ENCODE measurements at places on chromosomes 7 and 10. TPM values are rescaled to one million over a fixed set of nuclear protein-coding genes. Genes with fewer than 3 reads are reported as not detected.

GRCh38 chr10:20616056-20616671 lies 280.9 kb downstream of the NEBL start:
- no peak for DNase-seq

GRCh38 chr7:72326365-72326764 lies 85.8 kb downstream of the CALN1 start:
- no peak for DNase-seq

- DNase-seq, result no peak
Measured at GRCh38 chr10:125515571-125515970, 167.4 kb downstream of the TEX36 start.

- DNase-seq, result no peak
Measured at GRCh38 chr7:115038158-115038557, 116.3 kb downstream of the MDFIC start.

DNA sequence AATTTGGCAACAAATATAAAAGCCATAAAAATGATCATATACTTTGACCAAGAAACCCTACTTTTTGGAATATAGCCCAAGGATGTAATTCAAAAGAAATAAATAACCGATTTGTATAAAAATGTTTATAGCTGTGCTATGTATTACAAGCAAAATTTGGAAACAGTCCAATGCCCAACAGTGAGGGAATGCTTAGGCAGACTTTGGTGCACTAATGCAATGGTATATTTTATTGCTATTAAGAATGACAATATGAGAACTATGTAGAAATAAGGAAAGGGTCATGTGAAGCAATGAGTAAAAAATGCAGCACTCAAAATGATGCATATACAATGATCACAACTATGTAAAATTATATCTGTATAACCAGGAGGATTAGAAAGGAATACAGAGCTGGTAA lies 273.8 kb upstream of the HPS1 start:
- no peak for DNase-seq

DNA sequence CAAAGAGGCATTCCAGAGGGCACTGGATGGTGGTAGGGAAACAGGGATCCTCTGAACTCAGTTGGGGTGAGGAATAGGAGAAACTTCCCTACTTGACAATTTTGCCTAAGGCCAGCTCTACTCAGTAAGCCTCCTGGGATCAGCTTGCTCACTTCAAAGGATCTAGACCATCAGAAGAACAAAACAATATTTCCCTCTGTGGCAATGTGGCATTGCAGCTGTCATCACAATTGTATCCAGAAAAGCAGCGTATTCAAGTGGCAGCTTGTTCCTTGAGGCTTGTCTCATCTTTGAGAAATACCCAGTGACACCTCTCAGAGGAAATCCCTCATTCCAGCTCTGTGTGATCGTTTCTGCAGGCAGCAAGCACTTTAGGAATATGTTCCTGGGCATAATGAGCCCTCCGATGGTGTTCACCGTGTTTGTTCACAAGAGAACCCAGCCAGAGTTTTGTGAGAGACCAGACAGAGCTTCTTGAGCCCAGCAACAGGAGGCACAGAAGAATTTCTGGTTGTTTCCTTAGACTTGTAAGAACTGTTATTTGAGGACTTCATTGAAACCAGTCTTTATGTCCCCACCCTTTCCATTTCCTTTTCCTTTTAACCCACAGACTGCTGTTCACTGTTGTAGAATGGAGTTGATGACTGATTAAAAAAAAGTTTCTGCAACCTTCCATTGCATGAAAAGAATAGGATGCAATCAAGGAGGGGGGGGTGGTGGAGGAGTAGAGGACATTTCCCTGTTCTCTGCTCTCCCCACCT lies 747.3 kb downstream of the LRMDA start:
- DNase-seq, result no peak

- DNase-seq, result no peak
Measured at GRCh38 chr7:77351539-77352004, 64.6 kb downstream of the GSAP start.

GRCh38 chr10:67521546-67521945 lies 174.4 kb downstream of the CTNNA3 start:
- DNase-seq, result no peak

DNA sequence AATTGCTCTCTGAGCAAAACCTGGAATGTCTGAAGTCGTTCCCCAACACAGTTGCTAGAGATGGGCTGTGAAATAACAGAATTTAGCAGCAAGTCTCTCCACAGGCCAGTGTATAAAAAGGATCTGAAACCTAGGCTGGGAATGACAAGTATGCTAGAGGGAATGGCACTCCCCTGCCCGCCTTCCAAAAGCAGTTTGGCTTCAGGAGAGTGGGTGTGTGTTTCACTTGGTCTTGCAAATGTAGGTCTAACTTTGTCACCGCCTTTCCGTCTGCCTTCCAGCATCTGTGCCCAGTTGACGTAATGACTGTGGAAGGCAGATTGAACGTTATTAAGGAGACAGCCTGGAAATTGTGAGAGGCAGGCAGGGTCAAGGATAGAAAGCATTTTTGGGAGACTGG lies 18.0 kb upstream of the MTURN start:
- no peak for DNase-seq

- no peak for DNase-seq
Measured at GRCh38 chr10:120741396-120741795, 109.8 kb upstream of the WDR11 start.

DNA sequence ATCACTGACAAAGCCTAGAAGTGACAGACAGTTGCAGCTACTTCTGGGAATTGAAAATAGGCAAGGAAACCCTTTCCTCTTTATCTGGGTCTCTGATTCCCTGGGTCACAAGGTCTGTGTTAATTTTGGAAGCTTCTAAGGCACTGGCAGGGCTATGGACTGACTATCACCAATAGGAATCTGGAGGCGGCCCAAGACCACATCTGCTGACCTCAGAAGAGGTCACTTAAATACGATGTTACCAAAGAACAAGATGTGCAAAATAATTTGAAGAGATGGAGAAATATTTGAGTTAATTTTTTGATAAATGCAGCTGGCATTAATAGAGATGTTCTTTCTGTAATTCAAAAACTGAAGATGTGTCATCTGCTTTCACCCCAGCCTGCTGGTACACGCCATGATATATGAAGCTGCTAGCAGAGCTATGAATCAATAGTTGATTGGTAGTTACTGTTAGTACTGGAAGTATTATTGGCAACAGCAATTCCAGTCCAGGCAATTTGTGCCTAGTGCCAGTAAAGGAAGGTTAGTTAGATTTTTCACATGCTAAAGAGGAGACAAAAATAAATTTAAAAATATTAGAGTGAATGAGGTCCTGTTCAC lies 5.5 kb upstream of the STEAP4 start:
- DNase-seq, result no peak

DNA sequence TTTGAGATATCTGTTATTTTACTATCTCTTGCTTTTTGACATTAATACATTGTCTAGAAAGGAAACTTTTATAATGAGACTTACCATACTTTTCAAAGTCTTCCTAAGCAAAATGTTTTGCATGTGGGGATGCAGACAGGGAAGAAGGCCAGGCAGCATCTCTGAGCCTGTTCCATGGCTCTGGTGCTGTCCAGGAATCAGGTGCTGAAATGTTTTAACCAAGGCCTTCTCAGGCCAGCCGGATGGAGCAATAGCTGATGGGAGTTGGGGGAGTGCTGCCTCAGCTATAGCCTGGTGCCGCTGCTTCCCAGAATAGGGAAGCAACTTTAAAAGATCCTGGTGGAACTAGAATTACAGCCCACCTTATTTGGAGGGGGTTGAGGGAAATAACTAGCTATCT lies 38.5 kb downstream of the CRTAC1 start:
- DNase-seq, result no peak

DNA sequence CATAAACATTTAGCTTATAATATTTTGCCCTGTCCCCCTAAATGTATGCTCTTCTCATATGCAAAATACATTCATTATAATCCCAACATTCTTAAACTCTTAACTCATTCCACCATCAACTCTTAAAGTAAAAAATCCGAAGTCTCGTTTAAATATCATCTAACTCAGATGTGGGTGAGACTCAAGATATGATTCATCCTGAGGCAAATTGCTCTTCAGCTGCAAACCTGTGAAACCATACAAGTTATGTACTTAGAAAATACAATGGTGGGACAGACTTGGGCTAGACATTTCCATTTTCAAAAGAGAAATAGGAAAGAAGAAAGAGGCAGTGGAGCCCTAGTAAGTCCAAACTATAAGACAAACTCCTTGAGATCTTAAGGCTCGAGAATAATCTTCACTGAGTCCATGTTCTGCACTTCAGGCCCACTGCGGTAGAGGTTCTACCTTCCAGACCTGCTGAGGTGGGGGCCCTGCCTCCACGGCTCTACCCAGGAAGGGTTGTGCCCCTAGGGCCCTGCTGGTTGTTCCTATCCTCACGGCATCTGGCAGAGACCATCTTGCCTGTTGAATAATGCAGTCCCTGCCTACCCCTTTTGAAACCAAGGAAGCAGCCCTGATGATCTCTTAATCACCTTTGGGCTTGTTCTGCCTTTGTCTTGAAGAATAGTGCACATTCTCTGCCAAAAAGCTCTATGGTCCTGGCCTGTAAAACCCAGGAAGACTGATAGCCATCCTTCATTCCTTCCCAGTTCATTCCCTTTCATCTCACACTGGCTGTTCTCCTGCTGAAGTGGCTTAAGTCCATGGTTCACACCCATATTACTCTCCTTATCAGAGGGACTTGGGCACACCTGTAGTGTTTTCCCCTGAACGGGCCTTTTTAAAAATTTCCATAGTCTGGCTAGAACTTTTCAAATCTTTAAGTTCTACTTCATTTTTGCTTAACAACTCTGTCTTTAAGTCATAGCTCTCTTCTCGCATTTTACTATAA lies 37.3 kb downstream of the INPP5F start:
- DNase-seq, result no peak

DNA sequence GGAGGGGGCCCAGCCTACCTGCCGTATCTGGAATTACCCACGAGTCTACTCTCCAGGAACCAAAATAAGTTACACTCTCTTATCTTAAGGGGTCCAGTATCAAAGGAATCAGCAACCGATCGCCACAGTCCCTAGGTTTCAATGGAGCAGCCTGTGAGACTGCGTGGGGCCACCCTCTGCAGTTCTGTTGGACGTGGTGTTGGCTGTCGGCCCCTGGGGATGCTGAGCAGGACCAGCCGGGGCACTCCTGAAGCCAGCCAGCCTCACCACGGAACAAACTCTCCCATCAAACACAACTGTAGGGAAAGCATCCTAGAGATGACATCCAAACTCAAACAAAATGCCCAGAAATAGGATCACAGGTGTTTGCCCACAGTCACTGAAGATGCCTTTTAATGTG lies 25.5 kb upstream of the ABLIM1 start:
- DNase-seq, result no peak

DNA sequence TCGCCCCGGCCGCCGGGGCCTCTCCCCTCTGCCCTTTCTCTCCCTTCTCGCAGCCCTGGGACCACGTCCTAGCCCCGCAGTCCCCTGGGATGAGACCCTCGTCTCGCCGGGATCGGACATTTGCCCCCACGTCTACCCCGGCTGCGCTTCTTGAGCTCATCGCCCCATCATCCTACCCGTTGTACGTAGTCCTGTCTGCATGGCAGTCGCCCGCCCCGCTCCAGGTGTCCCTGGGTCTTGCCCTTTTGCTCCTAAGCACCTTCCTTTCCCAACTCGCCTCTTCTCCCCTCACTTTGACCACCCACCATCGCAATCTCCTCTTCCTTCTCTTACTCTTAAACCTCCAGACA lies 582 bp downstream of the TPST1 start:
- no peak for DNase-seq

GRCh38 chr7:49563693-49564378 lies 209.6 kb upstream of the VWC2 start:
- no peak for DNase-seq

DNA sequence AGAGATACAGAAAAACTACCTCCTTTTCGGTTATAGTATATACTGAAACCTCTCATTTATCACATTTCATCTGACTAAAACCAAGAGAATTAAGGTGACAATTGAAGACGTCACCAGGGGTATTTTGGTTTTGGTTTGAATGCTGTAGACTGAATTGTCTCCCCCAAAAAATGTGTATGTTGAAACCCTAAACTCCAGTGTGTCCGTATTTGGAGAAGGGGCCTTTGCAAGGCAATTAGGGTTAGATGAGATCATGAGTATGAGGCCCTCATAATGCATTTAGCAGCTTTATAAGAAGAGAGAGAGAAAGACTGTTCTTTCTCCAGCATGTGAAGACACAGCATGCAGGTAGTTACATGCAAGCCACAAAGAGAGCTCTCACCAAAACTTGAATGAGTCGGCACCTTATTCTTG lies 59.5 kb downstream of the CACNA2D1 start:
- DNase-seq, result no peak

DNA sequence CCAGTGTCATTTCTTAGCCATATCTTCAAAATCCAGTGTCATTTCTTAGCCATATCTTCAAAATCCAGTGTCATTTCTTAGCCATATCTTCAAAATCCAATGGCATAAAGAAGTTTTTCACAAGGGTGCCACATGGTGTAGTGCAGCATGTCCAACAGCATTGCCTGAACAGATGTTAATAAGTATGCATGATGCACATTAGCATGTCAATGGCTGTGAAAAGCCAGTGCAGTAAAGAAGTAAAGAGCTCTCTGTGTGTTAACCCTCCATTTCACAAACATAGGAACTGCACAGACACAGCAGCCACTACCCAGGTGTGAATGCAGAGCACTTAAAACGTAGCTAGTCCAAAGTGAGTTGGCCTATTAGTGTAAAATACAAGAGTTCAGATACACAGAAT lies 89.8 kb downstream of the GNAI1 start:
- no peak for DNase-seq

Gene ELN
- 25.9 TPM for total RNA-seq

Gene TMEM248
- 119 TPM for total RNA-seq

Gene EGR2
- 9.2 TPM for total RNA-seq

Gene ADAM12
- 16.4 TPM for total RNA-seq

Gene OR2A14
- total RNA-seq, result not detected

GRCh38 chr10:323651-324293 lies 188.5 kb downstream of the ZMYND11 start:
- no peak for DNase-seq

DNA sequence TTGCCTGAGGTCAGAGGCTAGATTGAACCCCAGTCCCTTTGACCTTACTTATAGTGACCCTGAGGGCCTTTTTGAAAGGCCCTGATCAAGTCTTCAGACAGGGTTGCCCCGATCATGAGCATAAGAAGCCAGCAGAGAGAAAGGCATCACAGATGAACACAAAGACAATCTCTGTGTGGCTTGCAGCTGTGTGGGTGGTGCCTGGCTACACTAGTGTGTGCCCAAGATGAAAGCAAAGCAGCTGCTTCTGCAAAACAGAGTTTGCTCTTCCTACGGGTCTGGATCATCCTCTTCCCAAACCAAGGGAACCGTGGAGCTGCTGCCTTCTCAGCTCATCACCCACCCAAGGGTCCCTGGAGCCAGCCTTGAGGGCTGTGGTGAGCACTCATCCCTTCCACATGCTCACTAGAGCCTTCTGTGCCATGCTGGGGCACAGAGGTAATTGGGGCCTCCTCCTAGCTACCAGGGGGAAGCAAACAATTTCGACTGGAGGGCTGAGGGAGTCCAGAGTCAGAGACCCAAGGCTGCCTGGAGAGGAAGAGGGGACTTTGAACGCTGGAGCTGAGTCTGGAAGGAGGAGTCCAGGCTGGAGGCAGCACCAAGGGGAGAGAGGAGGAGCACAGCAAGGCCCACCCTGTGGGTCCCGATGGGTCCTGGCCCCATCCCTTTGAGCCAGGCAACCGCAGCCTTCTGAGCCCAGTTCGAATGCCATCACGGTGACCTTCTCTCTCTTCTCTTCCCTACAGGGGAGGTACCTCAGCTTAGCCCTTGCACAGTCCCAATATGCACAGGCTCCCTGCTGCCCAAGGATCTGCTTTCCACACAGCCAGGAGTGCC lies 42.3 kb downstream of the ANTXRL start:
- no peak for DNase-seq

Gene EGFR
- total RNA-seq, result 65.0 TPM
